ENCODE measurements at places on chromosomes 11 and 22.

GRCh38 chr22:39448205-39449054, 8.4 kb upstream of the MGAT3 start:
- no peak for DNase-seq

GRCh38 chr22:46367707-46368191, 32.2 kb downstream of the TRMU start:
- DNase-seq, result peak; percentile 82

DNA sequence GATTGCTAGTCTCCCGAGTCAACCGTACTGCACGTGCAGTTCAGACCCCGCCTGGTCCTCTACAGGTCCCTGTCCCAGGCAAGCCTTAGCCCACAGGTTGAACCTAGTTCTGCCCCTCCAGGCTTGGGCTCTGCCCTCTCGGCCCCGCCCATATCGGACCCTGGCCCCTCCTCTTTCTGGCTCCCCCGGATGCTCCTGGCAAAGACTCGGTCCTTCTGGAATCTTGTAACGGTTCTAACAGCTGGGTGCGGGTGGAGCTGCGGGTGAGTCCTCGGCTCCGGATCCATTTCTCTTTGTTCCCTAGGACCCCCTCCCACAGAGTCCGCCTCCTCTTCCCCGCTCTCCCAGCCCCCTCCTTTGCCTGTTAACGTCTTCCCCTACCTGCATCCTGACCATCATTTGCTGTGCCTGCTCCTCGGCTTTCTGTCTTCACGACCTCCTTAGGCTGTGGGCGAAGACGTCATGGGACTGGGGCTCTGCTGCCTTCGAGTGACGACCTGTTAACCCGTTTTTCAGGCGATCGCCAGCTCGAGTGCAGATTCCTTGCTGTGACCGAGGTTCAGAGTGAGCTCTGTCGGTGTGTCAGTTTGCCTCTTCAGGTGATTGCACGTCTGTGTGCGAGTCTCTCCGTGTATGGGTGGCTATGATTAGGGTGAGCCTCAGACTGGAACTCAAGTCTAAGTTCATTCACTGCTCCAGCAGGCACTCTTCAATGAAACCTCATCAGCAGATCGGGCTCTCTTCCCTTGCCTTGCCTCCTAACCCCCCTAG, at the start of gene DNHD1:
Gene DNHD1 (plus strand): TSS at position 212 of the 771 bp plus-strand sequence. CDS start 936 bp downstream, outside the sequence.
- DNase-seq, result peak; percentile 34

DNA sequence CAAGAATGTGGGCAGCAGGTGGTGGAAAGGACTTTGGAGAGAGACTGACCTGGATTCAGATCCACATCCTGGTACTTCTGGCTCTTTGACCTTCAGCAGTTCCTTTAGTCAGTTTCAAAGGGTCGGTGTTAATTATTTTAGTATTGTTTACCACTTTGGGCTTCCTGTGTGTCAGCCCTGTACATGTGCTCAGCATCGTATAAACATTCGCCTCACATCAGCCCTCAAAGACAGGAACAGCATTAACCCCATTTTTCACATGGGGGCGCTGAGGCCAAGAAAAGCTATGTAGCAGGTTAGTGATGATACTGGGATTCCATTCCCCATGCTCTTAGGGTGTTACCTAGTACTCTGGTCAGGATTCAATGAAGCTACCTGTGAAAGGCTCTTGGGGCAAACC, 72.1 kb upstream of the YWHAH start:
- no peak for DNase-seq

- DNase-seq, result no peak
Observed at GRCh38 chr11:2092956-2093412, 46.2 kb downstream of the IGF2 start.

- no peak for DNase-seq
Observed at GRCh38 chr11:5275369-5276110, 5.8 kb upstream of the HBE1 start.

DNA sequence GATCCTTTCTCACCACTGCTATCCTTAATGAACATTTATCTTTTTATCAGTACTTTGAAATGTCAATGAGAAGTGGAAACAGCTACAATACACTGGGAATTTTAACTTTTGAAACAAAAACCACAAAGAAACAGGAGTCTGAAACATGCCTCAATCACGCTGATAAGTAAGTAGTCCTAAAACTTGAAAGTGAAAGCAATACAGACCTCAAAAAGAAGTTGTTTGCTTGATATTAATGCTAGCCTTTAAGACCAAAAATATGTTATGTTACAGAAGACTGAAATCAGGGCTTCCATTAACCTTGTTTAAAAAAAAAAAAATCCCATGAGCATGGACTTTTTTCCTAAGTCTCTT, 21.3 kb downstream of the PHF21A start:
- DNase-seq, result no peak

GRCh38 chr11:19729141-19729540, 16.5 kb downstream of the NAV2 start:
- DNase-seq, result no peak

GRCh38 chr11:68315171-68315920, 3.0 kb downstream of the LRP5 start:
- no peak for DNase-seq

GRCh38 chr11:95877291-95877690, 46.6 kb downstream of the MTMR2 start:
- DNase-seq, result no peak

DNA sequence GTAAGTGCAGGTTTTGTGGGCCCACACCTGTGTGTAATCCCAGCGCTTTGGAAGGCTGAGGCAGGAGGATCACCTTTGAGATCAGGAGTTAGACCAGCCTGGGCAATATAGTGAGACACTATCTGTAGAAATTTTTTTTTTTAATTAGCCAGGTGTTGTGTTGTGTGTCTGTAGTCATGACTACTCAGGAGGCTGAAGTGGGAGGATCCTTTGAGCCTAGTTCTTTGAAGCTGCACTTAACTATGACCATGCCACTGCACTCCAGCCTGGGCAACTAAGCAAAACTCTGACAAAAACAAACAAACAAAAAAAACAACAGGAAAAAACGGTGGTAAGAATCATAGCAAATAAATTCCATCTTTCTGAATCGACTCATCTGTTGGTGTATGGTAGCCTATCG, 268.6 kb upstream of the PDGFD start:
- no peak for DNase-seq

DNA sequence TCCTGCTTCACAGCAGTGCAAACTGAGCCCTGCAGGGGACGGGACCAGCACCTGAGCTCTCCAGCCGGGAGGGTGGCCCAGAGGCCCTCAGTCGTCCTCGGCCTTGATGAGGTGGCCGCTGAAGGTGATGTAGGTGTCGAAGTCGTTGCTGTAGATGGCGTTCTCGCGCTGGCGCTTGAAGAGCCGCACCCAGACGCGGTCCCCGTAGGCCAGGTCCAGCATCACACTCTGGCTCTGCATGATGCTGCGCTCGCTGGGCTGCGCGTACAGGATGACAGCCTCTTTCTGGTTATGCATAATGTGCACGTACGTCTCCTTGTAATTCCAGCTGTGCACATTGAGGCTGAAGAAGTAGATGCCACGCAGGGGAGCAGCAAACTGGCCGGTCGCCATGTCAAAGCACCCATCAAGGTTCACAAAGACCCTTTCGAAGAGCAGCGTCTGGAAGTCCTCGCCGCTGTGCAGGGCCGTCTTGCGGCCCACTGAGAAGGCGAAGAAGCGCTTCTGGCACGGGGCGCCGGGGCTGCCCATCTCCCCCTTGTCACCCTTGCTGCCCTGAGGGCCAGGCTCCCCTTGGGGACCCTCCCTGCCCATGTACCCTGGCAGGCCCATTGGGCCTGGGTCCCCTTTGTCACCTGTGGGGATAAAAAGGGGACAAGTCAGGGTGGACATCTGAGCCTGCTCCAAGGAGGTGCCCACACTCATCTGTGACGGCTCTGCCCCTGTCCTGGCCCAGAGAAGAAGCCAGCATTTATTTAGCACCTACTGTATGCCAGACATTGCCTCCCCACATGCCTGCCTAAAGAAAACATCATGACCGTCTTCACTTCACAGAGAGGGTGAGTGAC, 5.7 kb downstream of the C1QTNF6 start:
- peak; percentile 10 for DNase-seq

DNA sequence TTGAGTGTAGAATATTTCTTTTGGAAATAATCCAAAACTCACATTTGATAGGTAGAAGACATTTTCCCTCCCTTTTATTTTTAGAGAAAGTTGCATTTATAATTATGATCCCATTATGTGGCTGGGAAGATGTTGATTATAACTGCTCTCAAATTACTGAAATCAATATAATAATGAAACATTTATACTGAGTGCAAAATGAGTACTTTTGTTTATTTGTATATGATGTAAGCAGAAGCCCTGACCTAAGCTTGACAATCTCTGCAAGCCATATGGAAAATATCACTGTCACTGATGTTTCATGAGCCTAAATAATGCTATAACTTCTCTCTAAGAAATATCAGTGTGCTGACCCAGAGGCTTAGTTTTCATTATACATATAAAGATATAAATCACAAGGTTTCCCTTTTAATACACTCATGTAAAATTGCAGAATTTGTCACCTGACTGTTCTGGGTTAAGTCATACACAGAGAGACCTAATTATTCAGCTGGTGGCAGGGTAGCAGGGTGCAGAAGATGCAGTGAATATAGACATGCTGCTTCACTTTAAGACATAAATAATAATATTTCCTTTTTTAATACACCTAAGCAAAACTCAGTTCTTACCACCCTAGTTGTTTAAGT, 99.2 kb downstream of the BBOX1 start:
- no peak for DNase-seq

GRCh38 chr22:22711532-22711913, 67.1 kb downstream of the GGTLC2 start:
- DNase-seq, result no peak

- DNase-seq, result no peak
Observed at GRCh38 chr11:6476571-6476970, 2.8 kb upstream of the TRIM3 start.

- DNase-seq, result no peak
Observed at GRCh38 chr11:118521892-118522311, 5.4 kb upstream of the TTC36 start.

DNA sequence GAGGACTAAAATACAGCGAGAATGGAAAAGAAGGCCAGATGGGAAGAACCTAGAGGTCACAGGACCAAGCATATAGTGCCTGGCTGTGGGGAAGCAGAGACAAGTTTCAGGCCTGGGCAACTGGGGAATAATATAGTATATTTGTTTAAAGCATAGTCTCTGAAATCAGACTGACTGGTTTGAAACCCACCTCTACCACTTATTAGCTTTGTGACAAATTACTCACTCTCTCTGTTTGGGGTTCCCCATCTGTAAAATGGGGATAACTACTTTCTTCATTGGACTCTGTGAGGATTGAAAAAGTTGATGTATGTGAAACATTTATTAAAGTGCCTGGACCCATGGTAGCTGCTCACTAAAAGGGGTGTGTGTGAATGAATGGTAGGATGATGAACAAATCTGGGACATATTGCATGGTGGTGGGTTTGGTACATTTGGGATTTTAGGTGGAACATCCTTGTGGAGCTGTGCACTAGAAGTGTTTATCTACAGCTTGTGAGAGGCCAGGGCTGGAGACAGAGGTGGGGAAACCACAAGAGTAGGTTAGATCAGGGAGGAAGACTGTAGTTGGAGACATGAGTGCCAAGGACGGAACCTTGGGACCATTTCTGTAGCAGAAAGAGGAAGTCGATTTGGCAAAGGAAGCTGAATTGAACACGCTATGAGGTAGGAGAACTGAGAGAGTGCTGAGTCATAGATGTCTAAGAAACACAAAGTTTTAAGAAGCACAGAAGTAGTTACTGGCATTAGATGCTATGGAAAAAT, 52.6 kb downstream of the SWAP70 start:
- no peak for DNase-seq

GRCh38 chr11:116821050-116821918, 1.8 kb downstream of the APOA4 start:
- DNase-seq, result no peak

DNA sequence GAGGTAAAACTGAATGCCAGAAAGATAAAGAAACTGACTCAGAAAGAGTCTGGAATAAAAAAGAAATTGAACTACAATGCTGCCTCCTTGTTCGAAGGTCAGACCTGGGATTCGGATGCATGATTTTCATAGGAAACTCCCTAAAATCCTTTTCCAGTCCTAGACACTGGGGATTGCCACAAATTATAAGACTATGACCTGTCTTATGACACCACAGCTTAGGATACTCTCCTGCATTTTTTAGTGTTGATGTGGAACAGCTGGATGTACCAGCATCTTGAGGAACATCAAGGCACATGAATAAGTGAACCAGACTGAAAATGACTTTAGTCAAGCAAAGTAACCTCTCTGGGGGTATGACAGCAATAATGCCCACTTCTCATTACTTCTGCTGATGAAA, 9.0 kb downstream of the KIRREL3 start:
- no peak for DNase-seq

DNA sequence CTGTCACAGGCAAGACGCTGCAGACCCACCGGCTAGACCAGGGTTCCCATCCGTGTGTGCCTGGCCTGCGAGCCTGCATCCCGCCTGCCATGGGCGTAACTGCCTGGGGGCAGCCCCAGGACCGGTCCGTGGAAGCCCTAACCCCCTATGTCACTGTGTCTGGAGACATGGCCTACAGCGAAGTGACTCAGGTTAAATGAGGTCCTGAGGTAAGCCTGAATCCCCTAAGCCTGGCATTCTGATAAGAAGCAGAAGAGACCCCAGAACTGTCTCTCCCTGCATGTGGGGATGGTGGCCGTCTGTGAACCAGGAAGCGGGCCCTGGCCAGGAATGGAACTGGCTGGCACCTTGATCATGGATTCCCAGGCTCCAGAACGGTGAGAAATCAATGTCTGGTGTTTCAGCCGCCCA, 570.1 kb downstream of the BRD1 start:
- DNase-seq, result no peak

- DNase-seq, result no peak
Observed at GRCh38 chr11:45671246-45672171, 6.1 kb upstream of the CHST1 start.

- DNase-seq, result no peak
Observed at GRCh38 chr11:76806608-76807205, 23.6 kb downstream of the TSKU start.

DNA sequence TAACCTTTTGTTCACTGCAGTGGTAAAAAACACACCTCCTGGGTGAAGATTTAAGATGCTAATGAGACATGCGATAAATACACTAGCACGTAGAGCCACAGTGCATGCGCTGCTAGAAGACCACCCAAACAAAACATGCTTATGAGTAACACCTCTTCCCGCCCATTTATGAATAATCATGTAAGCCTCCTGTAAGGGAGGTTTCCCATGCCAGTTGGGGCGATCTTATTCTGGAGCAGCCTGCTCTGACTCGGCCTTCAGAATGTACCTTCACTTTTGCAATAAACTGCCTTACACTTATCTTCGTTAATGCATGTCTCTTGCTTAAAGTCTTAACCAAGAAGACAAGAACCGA, 18.1 kb upstream of the SCARF2 start:
- no peak for DNase-seq

DNA sequence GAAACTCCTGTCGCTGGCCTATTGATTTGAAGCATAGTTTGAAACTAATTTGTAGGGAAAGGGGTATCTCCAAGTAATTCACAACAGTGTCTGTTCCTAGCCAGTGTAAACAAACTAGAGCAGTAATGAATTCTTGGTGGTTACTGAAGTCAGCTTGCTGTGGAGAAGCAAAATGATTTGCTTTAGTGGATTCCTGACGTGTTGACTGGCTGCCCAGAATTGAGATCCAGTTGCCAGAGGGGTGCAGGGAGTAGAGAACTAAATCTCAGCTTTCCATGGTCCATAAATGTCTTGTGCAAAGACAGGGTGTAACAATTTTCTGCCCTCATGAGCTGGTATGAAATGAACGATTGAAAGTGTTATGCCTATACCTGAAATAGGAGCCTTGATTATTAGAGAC, 382.5 kb upstream of the KIRREL3 start:
- no peak for DNase-seq

Data from glutamatergic neuron (in vitro differentiated cells).